ENCODE measurements at places on chromosomes 7 and 10.

DNA sequence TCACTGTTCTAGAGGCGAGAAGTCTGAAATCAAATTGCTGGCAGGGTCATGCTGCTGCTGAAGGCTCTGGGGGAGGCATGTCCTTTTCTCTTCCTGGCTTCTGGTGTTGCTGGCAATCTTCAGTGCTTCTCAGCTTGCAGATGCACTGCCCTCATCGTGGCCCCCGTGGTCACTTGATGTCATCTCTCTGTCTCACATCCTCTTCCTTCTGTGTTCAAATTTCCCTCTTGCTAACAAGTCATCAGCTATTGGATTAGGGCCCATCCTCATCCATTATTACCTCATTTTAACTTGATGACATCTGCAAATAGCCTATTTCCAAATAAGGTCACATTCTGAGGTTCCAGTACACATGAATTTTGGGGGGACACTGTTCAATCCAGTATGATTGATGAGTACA lies 36.6 kb upstream of the SRGN start:
- DNase-seq: no peak

- no peak for DNase-seq
These were observed 843 bp upstream of the GATA3 start for GRCh38 chr10:8053446-8054243.

- DNase-seq: no peak
These were observed 315.1 kb downstream of the C7orf25 start for GRCh38 chr7:42596737-42597136.

DNA sequence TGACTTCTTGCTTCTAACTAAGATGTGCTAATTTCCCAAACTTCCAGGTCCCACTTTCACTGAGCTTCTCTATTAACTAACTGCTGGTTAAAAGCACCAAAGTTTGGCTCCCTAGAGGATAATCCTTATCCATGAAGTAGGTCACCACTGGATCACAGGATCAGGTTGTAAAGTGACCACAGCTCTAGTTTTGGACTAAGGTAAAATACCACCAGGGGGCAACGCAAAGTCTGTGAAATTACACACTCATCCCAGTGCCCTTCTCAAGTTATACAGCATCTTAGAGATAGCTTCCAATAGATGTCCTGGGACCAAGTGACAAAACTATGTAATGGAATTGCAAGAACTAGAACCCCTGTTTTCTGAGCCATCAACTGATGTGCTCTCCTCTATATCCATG lies 116.4 kb upstream of the ASAH2 start:
- DNase-seq: no peak

- no peak for DNase-seq
These were observed 227.4 kb downstream of the CELF2 start for GRCh38 chr10:11245095-11245479.

DNA sequence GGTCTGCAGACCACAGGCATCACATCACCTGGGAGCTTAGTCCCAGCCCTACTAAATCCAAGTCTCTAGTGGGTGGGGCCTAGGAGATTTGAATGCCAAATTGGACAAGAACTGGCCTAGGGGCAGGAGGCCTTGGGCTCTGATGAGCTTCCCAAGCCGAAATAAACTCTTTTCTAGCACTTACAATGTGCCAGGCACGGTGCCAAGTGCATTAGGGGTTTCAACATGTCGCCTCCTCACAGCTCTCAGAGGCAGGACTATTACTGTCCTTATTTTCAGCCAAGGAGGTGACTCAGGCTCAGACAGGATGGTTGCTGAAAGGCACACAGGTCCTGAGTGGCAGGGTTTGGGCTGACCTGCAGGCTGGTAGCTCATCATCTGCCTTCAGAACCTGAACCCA lies 9.2 kb upstream of the CPA1 start:
- no peak for DNase-seq

DNA sequence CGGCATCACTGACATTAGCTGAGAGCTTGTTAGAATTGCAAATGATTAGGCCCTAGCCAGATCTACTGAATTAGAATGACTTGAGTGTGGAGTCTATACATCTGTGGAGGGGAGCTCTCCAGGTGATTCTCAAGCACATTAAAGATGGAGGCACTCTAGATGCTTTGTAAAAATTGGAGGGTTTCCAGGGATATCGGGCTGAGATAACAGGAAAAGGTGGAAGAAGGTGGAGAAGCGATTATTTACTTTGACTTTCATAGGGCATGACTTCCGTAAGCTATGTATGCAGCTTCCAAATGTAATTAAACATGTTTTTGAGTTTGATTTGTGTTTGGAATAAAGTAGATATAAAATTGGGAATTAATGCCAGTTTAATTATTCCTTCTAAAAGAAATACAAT lies 235.0 kb upstream of the PTN start:
- no peak for DNase-seq
